Activated T-helper 1 cell treated with anti-CD3 and anti-CD28 coated beads, Interleukin-12 subunit alpha, Interleukin-12 subunit beta, Interleukin-2, Interleukin-4 antibody, amounts not matched to agents 30 ng/mL and 10 ng/mL and 1 ng/mL, durations not matched to agents 14 hours and 24 hours and 36 hours (primary cell): ENCODE measurements at places on chromosomes 3 and 15. TPM values are rescaled to one million over a fixed set of nuclear protein-coding genes. Genes with fewer than 3 reads are reported as not detected.

DNA sequence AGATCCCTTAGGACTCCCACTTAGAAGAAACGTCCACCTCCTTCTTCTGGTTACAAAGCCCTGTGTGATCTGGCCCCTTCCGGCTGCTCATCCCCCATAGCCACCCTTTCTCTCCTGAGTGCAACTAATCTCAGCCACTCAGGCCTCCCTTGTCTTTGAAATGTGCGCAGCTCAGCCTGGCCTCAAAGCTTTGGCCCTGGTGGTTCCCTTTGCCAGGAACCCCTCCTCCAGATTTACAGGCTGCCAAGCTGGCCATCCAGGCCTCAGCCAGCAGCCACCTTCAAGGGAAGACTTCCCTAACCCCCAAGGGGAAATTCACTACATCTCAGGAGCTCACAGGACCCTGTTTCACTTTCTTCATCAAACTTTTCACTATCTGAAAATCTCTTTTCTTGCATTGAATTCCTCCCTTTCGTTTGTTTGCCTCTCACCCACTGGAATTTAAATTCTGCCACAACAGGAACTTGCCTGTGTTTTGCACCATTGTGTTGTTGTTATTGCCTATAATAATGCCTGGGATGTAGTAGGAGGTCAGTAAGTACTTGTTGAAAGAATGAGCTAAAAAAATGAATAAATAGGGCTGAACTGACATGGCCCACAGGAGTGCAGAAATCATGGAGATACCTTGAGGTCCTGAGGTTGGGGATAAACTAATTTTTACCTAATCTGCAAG, 109.5 kb upstream of the PFN2 start:
- no peak for DNase-seq

DNA sequence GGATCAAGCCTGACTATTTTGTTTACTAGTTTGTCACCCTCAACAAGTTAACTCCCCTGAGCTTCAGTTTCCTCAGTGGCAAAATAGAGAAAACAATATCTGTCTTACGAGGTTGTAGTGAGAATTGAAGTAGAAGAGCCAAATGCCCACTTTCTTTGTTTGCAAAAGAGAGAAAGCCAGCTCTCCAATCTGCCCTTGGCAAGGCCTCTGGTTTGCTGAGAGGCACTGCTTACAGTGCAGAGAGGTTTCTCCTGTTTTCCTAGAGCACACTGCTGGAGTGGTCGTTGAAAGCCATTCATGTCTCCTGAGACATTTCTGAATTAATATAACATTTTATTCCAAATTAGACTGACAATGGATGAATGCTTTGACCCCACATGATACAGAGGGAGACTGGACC, 260.5 kb upstream of the IGF1R start:
- no peak for DNase-seq

GRCh38 chr15:71133747-71134472, 18.6 kb downstream of the THSD4 start:
- no peak for DNase-seq

DNA sequence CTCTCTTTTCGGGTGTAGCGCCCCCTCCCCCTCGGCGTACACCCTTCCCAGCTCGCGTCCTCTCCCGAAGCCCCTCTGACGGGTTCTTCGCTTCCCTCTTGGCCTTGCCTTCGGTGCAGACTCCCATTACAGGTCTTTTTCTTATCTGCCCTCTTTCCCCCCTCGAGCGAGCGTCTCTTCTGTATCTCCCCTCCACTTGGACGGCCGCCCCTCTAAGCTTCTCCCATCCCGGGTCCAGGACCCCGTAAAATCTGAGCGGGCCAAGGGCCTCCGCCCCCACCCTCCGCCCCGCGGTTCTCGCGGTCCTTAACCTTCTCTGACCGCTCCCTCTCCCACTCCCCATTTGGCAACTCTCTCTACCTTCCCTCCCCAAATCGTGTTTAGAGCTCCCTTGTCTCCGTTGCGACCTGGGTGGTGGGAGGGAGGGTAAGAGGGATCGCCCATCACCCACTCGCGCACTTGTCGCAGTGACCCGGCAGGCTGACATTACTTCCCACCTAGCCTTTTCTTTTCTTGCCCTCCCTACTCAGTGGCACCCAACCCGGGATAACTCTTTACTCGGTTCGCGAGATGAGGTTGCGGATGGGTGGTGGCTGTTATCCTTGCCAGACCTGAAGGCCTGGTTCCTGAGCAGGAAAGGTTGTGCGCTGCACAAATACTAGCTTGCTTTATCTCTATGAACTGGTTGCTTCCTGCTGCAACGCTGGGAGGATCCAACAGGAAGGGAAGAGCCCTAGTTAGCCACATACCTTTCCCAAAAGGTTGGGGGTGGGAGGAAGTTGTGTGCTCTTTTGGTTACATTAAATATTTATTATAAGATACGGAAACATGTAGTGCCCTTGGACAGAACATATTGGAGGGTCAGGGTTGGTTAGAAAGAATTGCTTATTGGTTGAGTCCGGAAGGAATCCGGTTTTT, 922 bp downstream of the RAB11A start:
- DNase-seq: peak; percentile 16

The CCRL2 gene
- 2.2 and 3.9 TPM in 2 replicates for total RNA-seq

DNA sequence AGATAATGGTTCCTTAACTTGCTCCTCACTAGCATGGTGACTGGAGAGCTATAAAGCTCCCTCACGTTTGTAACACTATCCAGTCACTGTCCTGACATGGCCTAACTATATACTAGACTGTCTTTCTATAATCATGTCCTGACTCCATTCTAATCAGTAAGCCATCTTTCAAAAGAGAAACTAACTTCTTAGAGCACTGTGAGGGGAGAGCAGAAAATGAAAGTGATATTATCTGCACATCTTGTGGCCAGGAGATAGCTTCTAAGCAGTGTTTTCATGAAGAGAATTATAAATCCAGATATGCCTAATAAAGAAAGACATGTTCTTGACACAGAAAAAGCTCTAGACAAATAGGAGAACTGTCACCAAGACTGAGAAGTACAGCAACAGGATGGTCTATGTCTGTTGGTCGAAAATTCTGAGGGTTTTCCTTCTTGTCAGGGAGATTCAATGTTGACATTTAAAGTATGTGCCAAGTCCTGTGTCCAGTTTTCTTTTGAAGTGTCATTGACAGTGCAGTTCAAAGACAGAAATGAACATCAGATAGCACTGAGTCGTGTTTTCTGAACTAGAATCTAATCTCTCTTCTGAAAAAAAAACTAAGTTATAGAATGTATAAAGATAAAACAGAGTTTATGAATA, 230.6 kb upstream of the PEX5L start:
- DNase-seq: no peak

GRCh38 chr3:191762323-191762960, 301.5 kb downstream of the PYDC2 start:
- no peak for DNase-seq

The NOX5 gene
- total RNA-seq: 0.03 TPM in 1 of 2 replicates, not detected in the other

GRCh38 chr15:96553931-96554330, 223.4 kb downstream of the NR2F2 start:
- DNase-seq: no peak

The SLC24A5 gene
- not detected in 2 replicates for total RNA-seq

DNA sequence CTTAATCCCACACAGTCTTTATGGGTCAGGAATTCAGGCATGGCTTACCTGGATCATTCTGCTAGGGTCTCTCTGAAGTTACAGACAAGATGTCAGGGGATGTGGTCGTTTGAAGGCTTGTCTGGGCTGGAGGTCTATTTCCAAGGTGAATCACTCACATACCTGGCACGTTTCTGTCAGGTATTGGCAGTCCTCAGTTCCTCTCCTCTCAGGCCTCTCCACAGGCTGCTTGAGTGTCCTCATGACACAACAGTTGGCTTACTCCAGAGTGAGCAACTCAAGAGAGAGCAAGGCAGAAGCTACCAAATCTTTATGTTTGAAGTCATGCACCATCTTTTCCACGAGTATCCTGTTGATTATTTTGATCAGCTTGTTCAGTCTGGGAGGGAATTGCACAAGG, 43.9 kb upstream of the PARP14 start:
- DNase-seq: no peak

DNA sequence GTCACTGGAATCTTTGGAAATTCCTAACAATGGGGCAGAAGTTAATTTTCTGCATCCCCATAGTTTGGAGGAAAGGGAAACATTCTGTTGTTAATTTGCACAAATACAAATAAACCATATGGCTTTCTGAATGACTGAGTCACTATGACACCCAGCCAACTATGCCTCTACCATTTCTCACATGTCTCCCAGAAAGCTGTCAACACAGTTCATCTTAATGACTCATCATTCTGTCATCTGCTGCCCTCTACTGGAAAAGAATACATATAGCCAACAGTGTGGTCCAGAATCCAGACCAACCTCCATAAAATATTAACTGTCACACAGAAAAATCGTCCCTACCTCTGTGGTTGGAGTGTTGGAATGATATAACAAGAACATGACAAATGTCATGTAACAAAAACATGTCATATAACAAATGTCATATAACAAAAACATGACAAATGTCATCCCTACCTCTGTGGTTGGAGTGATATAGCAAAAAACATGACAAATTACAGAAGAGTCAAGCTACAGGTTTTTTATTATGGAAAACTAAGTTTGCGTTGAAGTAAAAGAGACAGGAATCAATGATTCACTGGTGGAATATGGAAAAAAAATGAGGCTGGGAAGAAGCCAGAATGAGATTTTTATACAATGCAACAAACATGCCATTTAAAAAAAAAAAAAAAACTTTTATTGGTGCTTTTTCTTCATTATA, 47.7 kb upstream of the GYG1 start:
- peak; percentile 16 for DNase-seq
